Epithelial cell of prostate (primary cell): ENCODE measurements at places on chromosomes 7 and 10.

DNA sequence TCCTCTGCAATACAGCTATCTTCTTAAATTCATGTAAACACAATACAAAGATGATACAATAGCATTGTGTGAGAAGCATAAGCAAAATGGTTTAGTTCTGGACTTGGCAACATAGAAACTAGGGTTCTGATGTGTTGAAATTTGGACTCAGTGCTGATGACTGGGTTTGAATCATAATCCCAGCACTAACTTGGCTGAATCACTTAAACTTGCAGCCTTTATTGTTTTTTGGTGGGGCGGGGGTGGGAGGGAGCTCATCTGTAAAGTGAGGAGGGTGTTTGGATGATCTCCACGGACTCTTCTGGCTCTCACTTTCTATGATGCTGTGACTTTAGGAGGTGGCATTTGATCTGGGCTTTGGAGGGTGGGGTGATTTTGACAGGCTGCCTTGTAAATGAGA is 158.2 kb downstream of the WNT2 start:
- DNase-seq, result peak; percentile 34

DNA sequence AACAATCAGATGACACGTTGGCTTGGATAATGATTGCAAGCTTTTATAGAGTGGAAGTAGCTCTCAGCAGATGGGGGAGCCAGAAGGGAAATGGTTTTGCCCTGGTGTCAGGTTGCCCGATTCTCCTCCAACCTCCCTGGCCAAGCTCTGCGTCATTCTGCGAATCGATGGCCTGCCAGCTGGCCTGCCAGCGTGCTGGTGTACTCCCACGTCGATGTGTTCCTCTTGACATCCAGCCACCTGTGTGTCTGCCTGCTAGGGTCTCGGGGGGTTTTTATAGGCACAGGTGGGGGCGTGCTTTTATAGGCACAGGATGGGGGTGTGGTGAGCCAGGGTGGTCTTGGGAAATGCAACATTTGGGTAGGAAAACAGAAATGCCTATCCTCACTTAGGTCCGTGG is 4.6 kb downstream of the NET1 start:
- no peak for DNase-seq

DNA sequence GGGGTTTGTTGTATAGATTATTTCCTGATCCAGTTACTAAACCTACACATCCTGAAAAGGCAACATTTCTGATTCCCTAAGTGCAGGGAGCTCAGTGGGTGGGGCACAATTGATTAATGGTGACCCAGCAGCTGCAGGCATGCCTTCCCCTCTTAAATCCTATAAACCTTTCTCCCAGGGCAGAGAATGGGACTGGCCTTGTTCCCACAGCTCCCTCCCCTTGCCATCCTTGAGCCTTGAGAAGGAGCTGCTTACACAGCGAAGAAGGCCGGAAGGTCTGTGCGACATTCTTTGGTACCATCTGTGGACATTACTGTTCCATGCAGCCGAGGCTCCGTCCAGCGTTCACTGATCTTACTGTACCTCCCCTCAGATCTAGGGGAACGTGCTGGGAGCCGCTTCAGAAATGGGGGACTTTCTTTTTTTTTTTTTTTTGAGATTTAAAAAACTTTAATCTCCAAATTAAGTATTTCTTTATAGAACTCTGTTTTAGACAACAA is 14.3 kb downstream of the KLF6 start:
- no peak for DNase-seq

- DNase-seq, result no peak
Observed at GRCh38 chr7:99837649-99838361, 10.0 kb downstream of the CYP3A43 start.

DNA sequence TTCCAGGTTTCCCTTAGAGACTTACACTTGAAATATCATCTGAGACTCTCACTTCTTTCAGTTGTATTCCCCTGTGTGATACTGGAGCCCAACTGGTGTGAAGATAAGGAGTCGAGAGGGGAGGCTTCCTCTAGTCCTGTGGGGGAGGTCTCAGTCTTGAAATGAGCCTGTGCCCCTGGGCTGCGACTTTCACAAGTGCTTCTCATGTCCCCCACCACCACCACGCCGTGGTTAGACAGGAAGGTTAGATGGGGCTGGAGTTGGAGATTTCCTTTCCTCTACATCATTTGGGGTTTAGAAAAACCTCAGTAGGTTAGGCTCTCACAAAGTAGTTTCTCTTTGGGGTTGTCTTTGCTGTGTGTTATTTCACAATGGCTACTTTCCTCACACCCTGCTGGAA is 25.6 kb upstream of the MKX start:
- DNase-seq, result no peak

GRCh38 chr10:94230134-94230785 is 132.5 kb downstream of the NOC3L start:
- no peak for DNase-seq

DNA sequence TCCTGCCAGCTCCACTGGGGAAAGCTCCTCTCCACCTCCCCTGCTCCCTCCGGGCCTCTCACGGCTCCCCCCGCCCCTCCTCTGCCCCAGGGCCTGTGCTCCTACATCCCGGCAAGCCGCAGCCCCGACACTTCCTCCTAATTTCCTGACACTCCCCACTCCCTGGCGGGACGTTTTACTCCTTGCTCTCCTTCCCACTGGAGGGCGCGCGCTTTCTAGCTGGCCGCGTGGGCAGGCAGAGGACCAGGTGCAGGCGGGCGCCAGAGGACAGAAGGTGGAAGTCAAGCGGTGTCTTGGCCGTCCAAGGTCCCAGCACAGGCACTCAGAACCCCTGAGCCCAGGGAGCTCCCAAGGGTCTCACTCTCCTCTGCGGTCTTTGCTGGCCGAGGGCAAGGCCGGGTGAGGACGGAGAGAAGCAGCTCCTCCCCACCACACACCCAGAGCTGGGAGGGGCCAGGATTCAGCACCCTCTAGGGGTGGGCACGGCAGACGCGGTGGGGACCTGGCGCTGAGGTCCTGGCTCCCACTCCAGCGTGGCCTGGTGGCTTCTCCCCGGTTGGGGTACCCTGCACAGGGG is 19.1 kb downstream of the ADAM8 start:
- no peak for DNase-seq

DNA sequence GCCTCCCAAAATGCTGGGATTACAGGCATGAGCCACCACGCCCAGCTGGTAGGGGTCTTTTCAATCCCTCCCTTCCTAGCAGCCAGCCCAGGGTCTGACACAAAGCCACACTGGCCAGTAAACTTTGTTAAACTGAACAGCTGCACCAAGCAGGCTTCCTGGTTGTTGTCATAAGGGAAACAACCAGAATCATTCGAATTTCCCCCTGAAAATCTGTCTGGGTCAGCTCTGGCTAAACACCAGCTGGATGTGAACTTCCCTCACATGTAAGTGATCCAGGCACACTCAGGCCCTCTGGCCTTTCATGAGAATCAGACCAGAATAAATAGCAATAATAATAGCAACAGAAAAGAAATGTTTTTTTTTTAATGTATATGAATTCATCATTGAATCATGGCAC is 7.4 kb downstream of the IMPDH1 start:
- DNase-seq, result no peak

GRCh38 chr10:59654007-59654406 is 55.6 kb downstream of the SLC16A9 start:
- DNase-seq, result no peak

- no peak for DNase-seq
Observed at GRCh38 chr7:112118581-112119566, 87.3 kb downstream of the DOCK4 start.

GRCh38 chr10:88693392-88694020 is 12.5 kb upstream of the LIPK start:
- DNase-seq, result no peak

DNA sequence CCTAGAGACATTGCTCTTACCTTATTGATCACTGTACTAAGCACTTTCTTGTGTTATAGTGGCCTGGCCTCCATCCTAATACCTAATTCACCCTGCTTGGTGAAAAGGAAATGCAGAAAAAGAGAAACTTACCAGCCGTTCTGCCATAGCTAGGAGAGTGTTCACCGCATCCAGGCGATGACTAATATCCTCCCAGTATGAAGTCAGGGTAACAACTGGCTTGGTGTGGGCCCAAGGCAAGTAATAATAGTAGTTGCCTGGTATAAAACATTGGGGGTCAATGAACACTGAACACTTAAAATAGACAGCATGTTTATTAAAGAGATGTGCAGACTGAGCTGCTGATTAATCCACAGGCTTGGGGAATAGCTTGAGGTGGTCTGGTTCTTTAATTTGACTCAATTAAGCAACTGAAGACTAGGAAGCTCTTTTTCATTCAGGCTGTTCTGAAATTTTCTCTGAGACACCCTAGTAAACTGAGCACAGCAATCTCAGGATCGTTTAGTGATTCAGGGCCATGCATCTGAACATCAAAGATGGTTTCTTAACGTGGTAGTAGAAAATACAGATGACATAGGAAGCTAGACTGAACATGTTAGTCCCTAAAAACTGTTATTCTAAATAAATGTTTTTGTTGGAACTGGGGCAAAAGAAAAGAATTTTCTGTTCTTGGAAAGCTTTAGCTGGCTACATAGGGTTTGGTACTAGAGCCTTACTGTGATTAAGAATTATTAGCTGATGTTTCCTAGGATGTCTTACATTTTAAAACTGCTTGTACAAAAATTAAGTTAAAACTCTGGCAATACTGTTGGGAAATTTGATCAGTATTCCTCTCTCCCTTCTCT is 102.2 kb downstream of the MYOF start:
- no peak for DNase-seq

GRCh38 chr7:158929306-158929705 is 72.9 kb downstream of the DYNC2I1 start:
- no peak for DNase-seq

DNA sequence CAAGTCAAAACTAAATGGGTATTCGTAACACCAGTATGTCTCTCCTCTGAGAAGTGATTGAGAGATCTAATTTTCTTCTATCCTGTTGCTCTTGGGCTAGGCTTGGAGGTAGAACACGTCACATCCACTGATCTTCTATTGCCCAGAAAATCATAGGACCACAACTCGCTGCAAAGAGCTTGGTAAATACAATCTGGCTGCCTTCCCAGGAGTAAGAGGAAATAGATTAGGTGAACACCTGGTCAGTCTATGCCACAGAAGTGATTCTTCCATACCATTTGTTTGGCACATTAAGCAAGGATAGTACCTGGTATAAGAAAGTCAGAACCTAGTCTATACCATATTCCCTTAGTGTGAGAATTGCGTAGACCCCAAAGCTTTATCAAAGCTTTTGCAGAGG is 129.3 kb upstream of the PHYHIPL start:
- no peak for DNase-seq

DNA sequence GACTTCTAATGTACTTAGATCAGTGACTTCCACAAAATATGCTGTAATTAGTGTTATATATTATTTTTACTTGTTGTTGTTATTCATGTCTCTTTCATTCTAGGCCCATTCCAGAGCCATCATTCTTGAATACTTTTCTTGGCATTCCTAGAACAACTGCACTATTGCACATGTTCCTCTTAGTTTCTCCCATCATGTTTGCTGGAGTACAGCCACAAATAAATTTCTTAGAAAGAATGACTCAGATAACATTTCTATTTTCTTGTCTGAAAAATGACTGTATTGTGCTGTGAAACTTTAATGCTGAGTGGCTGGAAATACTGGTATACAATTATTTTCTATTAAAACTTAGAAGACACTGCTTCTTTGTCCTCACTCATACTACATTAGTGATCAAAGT is 651.0 kb upstream of the STEAP1 start:
- no peak for DNase-seq

- no peak for DNase-seq
Observed at GRCh38 chr7:12052211-12052610, 158.9 kb upstream of the TMEM106B start.

- DNase-seq, result no peak
Observed at GRCh38 chr7:22110881-22111280, 165.2 kb upstream of the CDCA7L start.

GRCh38 chr7:1318051-1318450 is 85.4 kb downstream of the UNCX start:
- DNase-seq, result no peak

- no peak for DNase-seq
Observed at GRCh38 chr10:6610647-6611046, 30.6 kb upstream of the PRKCQ start.

- DNase-seq, result no peak
Observed at GRCh38 chr10:97547962-97548361, 24.6 kb upstream of the ANKRD2 start.

- no peak for DNase-seq
Observed at GRCh38 chr7:50262446-50262845, 42.1 kb upstream of the IKZF1 start.
